ENCODE measurements at places on chromosomes 5 and 9. TPM values are rescaled to one million over a fixed set of nuclear protein-coding genes. Genes with fewer than 3 reads are reported as not detected.

GRCh38 chr5:69517763-69518212 is 25.2 kb downstream of the OCLN start:
- DNase-seq: no peak

DNA sequence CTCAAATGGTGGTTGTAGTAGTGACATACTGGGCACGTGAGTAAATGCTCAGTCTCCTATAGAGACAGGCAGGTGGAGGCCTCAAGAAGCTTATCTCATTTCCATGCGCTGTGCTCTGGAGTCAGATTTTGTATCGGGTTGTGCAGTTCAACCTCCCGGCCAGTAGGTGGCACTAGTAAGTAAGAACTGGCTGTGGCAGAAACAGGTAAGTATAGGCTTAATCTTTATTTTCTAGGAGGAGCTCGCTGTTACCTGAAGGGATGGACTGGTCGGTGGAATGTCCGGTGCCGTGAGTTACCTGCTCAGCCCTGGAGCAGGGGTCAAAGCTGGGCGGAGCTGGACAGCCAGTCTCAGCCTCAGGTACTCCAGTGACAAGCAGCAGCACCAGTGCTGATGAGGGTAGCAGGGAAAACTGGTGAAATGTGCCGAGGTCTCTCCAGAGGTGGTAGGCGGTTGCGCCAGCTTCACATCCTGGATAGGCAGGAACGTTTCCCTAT is 880.1 kb upstream of the SEMA6A start:
- DNase-seq: peak; percentile 54

DNA sequence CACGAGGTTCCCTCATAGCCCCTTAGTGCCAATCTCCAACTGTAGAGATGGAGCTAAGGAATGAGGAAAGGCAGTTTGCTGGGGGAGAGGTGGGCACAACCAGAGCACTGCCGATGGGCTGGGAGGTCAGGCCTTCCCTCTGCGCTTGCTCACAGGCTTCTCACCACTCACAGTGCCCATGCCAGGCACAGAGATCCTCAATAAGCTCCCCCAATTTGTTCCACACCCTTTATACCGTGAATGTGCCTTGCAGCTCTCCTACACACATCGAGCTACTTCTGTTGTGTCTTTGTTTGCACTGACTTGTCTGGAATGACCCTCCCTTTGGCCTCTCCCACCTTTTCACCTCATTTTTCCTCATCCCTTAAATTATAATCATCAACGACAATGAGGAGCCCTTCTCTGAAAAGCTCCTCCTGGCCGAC is 1.6 kb upstream of the HK3 start:
- no peak for DNase-seq

- DNase-seq: no peak
Measured at GRCh38 chr9:84966876-84967830, 297.6 kb downstream of the NTRK2 start.

DNA sequence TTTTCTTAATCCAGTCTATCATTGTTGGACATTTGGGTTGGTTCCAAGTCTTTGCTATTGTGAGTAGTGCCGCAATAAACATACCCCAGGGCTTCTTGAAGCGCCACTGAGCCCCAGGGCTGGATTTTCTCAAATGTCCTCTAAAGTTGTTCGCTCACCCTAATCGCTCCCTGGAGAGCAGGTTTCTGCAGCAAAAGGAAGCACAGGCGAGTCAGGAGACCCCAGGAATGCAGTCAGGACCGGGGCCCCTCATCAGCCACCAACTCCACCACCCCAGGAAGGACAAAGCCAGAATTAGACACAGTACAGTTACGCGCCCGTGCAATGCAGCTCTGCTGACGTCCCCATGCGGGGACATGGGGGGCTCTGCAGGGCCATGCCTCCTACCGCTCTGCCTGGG is 15.7 kb upstream of the OBP2B start:
- peak; percentile 30 for DNase-seq

GRCh38 chr5:134917070-134917815 is 12.3 kb downstream of the PCBD2 start:
- no peak for DNase-seq

DNA sequence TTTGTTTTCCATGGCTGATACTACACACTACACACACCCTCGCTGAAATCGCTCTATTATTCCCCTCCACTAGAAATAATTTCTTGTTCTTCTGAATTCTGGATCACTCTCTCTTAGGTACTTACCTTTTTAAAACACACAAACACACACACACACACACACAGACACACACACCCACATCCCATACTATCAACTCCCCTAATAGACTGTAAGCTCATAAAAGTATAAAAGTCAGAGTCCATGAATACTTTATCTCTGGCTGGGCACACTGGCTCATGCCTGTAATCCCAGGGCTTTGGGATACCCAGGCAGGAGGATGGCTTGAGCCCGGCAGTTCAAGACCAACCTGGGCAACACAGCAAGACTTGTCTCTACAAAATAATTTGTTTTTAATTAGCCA is 11.1 kb downstream of the STRBP start:
- DNase-seq: no peak

DNA sequence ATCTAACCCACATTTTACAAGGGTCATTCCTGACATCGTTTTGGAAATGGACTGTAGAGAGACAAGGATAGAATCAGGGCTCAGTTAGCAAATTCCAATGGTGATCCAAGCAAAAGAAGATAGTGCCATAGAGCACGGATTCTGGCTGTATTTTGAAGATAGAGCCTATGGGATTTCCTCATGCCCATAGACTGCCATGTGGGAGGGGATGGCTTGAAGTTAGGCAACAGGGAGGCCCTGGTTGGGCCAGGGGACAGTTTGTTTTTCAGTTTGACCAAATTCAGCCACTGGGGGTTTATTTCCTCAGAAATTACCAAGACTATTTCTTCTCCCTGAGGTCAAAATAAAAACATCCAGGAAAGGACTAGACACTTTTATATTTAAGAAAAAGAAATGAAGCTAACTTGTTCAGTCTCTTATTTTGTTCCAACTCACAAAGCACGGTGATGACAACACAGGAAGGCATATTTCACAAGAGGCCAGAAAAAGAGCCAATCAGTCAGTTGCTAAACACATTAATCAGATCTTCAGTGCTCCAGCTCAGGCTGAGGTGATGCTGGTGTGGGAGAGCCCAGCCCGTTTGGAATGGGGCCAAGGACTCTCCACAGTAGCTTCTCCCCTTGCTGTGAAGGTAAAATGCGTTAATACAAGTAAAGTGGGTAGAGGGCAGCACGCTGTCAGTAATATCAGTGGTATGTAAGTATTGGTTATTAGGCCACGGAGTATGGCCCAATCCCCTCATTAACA is 4.4 kb upstream of the DCTN4 start:
- no peak for DNase-seq

The PCDHA7 gene
- not detected for total RNA-seq

The TMEM215 gene
- not detected for total RNA-seq
